ENCODE measurements at places on chromosomes 7 and 10.

DNA sequence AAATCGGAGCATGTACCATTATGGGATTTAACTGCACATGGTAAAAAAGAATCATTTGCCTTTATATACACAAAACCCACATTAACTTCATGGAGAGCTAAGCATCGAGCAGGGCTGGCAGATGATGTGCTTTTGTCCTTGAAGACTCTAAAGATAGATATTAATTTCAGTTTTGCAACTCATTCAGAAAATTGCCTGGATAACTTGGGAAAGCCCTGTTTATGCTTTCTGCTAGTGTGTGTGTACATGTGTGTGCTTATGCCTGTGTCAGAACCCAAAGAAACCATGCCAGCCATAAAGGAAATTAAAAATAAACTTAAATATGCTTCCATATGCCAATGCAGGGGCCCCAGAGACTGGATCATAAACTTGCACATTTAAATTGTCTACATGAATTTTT is 640.0 kb downstream of the PARD3 start:
- DNase-seq, result no peak

DNA sequence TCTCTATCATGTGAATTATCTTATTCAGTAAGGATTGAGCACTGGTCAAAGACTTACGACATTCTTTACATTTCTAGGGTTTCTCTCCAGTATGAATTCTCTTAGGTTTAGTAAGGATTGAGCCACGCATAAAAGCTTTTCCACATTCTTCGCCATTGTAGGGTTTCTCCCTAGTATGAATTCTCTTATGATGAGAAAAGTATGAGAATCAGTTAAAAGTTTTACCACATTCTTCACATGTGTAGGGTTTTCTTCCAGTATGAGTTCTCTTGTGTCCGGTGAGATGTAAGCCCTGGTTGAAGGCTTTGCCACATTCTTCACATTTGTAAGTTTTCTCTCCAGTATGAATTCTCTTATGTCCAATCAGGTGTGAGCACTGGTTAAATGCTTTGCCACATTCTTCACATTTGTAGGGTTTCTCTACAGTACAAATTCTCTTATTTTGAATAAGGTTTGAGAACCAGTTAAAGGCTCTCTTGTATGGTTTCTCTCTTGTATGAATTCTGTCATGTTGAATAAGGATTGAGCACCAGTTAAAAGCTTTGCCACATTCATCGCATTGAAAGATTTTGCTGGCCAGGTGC is 445.9 kb downstream of the ZNF479 start:
- DNase-seq, result no peak

DNA sequence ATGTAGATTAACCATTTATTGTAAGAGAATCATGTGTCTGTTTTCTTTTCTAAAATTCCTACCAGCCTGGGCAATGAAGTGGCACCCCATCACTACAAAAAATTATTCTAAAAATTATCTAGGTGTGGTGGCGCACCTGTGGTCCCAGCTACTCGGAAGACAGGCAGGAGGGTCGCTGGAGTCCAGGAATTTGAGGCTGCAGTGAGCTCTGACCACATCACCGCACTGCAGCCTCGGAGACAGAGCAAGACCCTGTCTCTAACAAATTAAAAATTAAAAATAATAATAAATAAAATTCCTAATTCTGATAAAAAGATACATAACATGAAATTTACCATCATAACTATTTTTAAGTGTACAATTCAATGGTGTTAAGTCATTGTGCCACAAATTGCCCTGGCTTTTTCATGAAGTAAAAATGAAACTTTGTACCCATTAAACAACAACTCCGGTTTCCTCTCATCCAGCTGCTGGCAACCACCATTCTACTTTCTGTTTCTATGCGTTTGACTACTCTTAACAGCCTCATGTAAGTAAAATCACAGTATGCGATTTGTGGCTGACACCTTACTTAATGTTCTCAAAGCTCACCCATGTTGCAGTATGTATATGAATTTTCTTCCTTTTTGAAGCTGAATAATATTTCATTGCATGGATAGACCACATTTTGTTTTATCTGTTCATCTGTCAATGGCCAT is 20.6 kb upstream of the USP6NL start:
- DNase-seq, result no peak

DNA sequence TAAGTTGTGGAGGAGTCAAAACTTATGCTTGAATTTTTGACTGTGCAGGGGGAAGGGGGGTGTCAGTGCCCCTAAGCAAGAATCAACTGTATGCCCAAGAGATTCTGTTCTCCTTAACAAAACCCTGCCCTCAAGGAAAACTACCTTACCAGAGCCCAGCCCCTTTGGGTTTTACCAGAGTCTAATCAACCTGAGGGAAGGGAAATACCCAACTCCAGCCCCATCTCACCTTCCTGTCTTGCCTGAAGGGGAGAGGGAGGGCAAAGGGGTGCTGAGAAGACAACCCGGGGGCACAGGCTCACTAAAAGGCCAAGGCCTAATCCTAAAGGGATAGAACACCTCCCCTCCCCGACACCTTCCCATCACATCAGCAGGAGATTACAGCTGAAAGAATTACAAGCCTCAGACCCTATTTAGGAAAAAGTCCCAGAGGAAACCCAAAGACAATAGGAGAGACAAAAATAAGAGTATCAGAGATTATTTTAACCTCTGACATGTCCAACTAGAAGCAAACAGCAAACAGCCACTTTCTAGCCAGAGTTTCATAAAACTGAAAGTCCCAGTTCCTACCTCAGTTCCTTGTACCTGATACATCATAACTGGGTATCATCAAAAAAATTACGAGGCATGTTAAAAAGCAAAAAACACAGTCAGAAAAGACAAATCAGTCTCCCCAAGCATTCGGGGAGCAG is 26.8 kb upstream of the C7orf33 start:
- no peak for DNase-seq

All from stimulated activated CD8-positive, alpha-beta memory T cell treated with anti-CD3 and anti-CD28 coated beads, Interleukin-4, amount 100 ng/mL, for 1 hour (primary cell).